ENCODE measurements at places on chromosomes 4 and X.

GRCh38 chrX:9861711-9862110 lies 75.5 kb downstream of the SHROOM2 start:
- DNase-seq = no peak

- DNase-seq = no peak
Observed at GRCh38 chrX:9657590-9658256, 107.9 kb downstream of the GPR143 start.

DNA sequence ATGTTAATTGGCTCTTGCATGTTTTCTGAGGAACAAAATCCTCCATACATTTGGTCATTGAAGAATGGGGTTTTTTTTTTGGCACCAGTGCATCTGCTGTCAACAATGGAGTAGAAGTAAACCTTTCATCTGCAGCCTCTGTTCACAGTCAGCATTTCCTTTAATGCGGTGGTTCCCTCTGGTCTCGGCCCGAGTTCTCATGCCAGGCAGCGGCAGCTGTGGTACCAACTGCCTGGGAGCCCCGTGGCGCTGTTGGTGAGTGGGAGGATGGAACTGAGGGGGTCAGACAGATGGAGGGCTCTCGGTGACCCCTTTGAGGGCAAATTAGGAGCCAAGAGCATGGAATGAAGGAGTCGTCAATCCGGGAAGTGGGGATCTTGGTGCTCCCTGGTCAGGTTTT lies 114.7 kb downstream of the AFF1 start:
- DNase-seq = no peak

DNA sequence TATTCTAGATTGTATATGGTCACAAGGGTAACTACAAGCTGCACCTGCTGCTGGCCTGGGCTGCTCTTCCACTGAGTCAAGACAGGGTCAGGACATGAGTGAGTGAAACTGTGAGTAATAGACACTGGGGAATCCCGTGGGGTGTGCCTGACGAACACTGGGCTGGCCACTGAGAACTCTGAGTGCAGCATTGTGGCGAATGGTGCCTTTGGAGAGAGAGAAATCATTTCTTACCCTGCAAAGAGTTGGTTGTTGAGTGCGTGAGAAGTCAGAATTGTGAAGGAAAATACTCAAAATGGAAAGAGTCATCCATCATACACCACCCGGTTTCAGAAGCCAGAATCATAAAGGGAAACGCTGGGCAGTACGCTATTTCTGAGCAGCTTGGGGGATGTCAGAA lies 43.1 kb upstream of the LSM6 start:
- DNase-seq = peak; percentile 56

GRCh38 chr4:78299565-78299972 lies 242.4 kb downstream of the FRAS1 start:
- DNase-seq = no peak

- DNase-seq = no peak
Observed at GRCh38 chr4:163484906-163485305, 9.6 kb upstream of the TMA16 start.

DNA sequence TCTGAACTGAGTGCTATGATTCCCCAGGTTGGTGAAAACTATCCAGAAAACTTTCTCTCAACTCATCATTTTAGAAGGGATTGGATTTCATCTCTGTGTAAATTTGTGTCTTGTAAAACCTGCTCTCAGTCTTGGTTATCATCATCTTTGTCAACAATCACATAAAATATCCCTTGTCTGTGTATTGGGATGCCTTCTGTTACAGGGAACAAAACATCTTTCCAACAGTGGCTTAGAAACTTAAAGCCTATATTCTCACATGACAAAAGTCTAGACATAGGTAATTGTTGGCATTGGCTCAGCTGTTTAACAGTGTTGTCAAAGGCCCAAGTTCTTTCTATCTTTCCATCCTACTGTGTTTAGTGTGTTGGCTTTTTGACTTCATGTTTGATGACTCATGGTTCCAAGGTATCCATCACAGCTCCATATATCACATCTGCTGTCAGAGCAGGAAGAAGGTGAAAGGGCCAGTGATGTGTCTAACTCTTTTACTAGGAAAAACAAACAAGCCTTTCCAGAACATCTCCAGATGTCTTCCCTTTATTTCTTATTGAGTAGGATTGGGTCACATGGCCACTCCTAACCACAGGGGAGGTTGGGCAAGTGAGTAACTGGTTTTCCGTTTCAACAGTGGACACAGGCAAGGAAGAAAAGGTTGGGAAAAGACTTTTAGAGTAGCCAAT lies 65.0 kb downstream of the PHEX start:
- no peak for DNase-seq

DNA sequence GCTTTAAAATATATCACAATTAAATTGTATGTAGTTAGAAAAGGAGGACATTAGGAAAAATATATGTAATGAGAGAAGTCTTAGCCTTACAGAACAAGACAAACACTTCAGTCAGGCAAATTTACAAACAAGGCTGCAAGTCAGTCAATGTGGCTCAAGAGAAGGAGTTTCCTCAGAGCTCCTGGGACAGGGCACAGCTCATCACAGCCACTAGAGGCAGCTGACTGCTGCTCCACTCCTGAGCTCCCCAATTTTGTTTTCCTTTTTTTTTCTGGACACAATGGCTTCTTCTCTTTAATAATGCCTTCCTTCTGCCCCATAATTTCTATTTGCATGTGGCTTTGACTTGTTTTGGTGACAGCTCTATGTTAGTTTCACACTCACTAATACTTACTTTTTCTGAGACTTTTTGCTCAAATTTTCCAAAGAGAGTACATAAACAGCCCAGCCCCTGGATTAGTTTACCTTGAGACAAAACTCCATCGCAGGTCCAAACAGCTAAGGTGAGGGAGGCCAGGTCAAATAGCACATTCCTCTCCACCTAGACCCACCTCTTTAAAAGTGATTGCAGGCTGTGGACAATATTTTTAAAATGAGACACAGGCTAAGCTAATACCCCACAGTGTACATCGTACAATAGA lies 850.4 kb upstream of the FRG1 start:
- DNase-seq = no peak

GRCh38 chrX:106927700-106928099 lies 7.5 kb downstream of the CLDN2 start:
- no peak for DNase-seq

- peak; percentile 7 for DNase-seq
Observed at GRCh38 chr4:2795893-2796848, 3.3 kb downstream of the SH3BP2 start.

GRCh38 chr4:32499171-32499570 lies 1779.0 kb downstream of the PCDH7 start:
- no peak for DNase-seq

- no peak for DNase-seq
Observed at GRCh38 chrX:7225338-7225737, 77.4 kb upstream of the PUDP start.
